ENCODE measurements at places on chromosomes 16 and 17.

- no peak for DNase-seq
These were observed 3.7 kb downstream of the CMTM1 start for GRCh38 chr16:66569827-66570405.

DNA sequence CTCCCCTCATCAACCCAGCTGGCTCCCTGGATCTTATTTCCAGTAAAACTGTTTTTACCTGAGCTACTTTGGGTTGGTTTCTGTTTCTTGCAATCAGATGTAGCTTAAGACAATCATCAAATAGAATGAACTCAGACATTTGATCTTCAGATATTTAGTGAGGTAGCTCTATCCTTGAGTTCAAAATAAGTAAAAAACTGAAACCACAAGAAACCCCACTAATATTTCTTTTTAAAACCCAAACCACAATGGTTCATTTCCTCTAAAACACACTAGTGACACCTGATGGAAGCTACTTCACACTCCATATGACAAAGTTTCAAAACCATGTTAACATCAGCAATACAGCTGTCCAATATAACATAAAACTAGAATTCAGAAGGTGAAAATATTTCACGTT is 37.8 kb downstream of the CACNG1 start:
- DNase-seq, result no peak

- no peak for DNase-seq
These were observed 142.1 kb upstream of the RPH3AL start for GRCh38 chr17:494601-495265.

- no peak for DNase-seq
These were observed 30.2 kb downstream of the MINK1 start for GRCh38 chr17:4863321-4863720.

DNA sequence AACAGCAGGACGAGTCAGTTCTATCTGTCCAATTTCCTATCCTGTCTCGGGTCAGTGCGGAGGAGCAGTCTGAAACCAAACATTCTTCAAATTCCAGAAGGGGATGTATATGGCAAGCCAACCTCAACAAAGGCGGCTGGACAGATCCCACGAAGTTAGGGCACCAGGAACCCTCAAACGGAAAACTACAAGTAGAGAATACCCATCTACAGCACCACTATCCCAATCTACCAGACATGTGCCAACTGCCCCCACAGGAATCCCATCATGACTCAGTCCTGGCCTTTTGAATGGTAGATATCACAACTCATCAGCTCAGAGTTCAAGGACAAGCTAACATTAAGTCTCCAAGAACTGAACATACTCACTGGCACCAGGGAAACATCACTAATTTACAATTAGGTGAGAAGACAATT is 2.3 kb downstream of the NAT9 start:
- DNase-seq, result no peak

DNA sequence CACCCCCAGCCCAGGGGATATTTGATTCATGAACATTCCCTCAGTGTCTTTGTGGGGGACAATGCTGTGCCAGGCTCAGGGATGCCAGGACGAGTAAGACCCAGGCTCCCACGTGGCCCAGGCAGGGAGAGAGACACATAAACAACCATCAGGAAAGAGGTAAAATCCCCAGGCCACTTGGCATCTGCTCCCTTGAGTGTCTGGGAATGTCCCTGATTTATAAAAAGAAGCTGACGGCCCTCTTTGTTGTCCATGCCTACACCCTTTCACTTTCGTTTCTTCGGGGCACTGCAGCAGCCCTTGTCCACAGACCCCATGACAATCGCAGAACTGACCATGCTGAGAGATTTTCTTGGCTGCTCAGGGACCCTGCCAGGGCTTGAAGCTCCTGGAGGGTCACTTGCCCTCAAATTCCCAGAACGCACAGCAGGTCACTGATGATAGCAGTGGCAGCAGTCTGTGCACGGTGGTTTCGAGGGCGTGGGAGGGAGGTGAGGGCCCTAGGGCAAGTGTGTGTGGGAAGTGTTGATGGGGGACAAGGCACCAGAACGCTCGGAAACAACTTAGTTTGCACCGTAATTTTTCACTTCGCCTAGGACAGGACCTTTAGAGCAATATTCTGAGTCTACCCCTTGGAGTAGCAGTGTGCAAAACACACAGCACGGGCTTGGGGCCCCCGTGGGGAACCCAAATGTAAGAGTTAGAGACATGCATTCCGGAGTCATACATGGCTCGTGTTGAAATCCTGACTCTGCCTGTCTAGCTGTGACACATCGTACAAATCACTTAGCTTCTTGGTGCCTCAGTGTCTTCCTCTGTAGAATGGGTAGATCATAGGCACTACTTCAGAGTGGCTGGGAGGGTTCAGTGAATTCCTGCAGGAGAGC is 4.7 kb downstream of the NOD2 start:
- DNase-seq, result peak; percentile 36

DNA sequence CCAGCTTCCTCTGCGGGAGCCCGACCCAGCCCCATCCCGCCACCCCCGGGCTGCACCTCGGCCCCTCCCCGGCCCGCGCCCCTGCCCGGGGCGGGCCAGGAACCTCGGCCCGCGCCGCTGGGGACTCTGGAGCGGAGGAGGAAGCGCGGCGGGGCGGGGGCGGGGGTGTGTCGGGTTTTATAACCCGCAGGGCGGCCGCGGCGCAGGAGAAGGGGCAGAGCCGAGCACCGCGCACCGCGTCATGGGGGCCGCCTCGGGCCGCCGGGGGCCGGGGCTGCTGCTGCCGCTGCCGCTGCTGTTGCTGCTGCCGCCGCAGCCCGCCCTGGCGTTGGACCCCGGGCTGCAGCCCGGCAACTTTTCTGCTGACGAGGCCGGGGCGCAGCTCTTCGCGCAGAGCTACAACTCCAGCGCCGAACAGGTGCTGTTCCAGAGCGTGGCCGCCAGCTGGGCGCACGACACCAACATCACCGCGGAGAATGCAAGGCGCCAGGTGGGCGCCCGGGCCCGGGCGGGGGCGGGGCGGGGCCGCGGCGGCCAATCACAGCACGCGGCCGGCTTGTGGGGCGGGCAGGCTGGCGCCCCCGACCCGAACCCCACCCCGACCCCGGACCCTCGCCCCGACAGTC is at the start of gene ACE:
ACE (plus strand) TSS at position 208 of the 626 bp plus-strand sequence; CDS start at position 242, 34 bp downstream.
- DNase-seq, result no peak

- no peak for DNase-seq
These were observed 1200.0 kb downstream of the CDH11 start for GRCh38 chr16:63921737-63922295.

DNA sequence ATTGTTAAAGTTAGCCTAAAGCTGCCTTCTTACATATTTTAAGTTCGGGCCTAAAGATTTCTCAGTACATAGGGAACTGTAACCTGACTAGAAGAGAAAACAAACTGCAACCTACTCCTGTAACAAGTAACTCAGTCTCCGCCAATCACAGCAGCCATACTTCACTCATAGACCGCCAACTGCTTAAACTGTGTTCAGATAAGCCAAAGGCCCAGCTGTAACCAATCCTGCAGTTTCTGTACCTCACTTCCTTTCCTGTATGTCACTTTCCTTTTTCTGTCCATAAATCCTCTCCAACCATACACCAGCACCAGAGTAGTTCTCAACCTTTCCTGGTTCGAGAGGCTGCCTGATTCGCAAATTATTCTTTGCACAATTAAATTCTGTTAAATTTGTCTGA is 41.5 kb downstream of the GLG1 start:
- no peak for DNase-seq

- DNase-seq, result no peak
These were observed 306.9 kb upstream of the RBFOX1 start for GRCh38 chr16:7025616-7026190.

DNA sequence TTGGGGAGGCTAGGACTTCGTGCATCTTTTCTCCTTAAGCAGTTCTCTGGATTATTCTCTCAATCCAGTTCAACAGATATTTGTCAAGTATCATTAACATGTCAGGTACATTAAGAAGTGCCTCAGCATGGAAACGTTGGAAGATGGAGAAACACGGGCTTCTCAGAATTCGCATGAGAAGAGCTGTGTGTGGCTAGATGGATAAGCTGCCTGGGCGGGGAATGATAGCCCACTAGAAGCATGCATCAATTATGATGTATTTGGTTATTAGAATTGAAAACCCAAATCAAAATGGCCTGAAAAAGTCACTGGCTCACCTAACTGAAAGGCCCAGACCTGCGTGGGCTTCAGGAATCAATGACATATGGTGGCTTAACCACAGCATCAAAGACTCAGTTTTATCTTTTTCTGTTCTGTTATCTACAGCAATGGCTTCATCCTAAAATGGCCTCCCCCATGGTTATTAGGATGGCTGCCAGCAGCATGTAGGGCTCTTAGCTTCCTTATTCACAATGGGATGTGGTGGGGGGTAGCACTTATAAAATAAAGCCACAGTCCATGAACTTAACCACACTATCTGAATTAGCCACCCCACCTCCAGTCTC is 43.9 kb downstream of the MMD start:
- no peak for DNase-seq

GRCh38 chr17:57033296-57033695 is 51.8 kb upstream of the AKAP1 start:
- no peak for DNase-seq

DNA sequence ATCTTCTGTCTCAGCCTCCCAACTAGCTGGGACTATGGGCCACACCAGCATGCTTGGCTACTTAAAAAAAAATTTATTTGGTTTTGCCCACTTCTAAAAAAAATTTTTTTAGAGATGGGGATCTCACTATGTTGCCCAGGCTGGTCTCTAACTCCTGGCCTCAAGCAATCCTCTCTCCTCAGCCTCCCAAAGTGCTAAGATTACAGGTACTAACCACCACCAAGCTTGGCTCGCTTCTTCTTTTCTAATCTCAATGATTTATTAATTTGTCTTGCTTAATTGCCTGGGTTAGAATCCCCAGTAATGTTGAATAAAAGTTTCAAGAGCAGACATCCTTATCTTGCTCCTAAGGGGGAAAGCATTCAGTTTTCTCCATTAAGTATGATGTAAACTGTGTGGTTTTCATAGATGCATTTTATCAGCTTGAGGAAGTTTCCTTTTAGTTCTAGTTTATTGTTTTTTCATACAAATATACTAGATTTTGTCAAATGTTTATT is 65.8 kb upstream of the NACA2 start:
- no peak for DNase-seq

GRCh38 chr17:18371455-18371854 is 6.1 kb upstream of the EVPLL start:
- no peak for DNase-seq

GRCh38 chr16:65037556-65037955 is 84.3 kb downstream of the CDH11 start:
- no peak for DNase-seq

GRCh38 chr16:66608241-66609138 is 4.0 kb downstream of the CMTM3 start:
- DNase-seq, result peak; percentile 73
